ENCODE measurements at places on chromosomes 12 and 14.

DNA sequence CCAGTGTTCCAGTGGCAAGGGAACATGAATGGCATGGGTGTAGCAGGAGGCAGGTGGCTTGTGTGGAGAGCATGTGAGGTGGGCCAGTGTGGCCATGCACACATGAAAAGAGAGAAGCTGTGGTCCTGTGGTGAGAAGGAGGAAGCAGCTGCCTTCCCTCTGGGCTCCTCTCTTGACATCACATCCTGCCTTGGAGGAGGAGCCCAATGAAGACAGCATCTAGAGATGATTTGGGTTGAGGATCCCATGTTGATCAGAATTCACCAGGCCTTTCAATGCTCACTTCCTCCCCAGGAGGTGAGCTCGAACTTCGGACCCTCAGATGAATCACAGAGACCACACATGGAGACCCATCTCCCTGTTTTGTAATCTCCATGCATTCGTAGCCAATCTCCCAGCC is 82.6 kb downstream of the LRRC74A start:
- no peak for DNase-seq

GRCh38 chr14:55416866-55417265 is 5.2 kb upstream of the ATG14 start:
- no peak for DNase-seq

DNA sequence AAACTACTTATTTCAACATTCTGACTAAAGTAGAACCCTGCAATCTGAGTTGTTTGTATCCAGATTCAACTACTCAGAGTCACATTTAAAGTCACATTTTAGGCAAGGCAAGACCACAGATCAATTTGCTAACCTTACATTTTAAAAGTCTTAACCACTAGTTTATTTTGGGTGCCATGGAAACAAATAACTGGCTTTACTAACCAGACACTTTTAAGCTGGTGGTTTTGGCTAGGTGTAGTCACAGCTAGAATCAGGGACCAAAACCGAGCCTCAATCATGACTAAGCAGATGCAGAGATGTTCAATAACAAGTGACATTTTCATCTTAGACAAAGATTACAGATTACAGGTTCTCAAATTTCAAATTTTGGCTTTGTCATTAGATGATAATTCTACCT is 115.3 kb downstream of the PDE6H start:
- no peak for DNase-seq

DNA sequence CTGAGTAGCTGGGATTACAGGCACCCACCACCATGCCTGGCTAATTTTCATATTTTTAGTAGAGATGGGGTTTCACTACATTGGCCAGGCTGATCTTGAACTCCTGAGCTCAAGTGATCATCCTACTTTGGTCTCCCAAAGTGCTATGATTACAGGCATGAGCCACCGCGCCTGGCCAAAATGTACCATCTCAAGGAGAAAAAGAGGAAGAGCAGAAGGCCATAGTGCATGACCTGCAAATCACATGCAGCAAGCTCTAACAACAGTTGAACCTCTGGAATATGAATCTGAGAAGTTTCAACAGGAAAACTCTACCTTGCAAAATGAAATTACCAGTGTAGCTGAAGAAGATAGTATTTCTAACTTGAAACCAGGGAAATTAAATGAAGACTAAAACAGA is 17.1 kb upstream of the SERPINA1 start:
- DNase-seq, result no peak

DNA sequence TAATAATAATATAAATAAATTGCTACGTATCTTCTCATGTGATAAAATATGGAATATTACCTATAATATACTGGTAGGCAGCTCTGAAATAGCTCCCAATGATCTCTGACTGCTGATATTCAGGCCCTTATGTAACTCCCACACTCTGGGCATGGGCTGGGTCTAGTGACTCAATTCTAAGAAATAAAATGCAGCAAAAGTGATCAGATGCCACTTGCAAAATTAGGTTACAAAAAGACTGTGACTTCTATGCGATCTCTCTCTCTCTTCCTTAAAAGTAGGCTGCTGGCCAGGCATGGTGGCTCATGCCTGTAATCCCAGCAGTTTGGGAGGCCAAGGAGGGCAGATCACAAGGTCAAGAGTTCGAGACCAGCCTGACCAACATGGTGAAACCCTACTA is 10.3 kb upstream of the CACNB3 start:
- no peak for DNase-seq

DNA sequence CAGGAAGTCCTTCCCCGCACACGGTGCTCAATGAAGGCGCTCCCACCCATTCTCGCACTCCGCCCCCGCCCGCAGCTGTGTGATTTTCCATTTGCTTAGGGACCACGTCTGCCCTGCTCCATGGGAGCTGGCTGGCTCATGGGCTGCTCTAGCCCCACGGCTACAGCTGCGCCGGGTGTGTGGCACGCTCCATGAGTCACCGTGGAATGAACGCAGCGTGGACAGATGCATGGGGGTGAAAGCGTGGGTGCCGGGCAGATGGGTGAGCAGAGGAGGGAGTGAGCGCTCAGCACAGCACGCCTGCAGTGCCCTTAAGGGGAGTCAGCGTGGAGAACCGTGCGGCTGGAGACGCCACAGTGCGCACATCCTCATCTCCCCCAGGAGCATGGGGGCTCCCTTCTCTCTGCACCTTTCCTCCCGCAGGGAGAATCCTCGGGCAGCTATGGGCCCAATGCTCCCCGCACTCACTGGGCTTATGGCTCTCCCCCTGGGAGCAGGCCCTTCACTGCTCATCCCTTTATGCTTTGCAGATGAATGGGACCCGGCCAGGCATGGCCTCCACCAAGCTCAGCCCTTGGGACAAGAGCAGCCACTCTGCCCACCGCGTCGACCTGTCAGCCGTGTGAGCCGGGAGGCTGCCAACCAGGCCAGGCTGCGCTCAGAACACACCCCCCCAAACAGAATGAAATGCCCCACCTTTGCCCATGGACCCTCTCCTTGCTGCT is 185.1 kb downstream of the ADGRD1 start:
- DNase-seq, result no peak

DNA sequence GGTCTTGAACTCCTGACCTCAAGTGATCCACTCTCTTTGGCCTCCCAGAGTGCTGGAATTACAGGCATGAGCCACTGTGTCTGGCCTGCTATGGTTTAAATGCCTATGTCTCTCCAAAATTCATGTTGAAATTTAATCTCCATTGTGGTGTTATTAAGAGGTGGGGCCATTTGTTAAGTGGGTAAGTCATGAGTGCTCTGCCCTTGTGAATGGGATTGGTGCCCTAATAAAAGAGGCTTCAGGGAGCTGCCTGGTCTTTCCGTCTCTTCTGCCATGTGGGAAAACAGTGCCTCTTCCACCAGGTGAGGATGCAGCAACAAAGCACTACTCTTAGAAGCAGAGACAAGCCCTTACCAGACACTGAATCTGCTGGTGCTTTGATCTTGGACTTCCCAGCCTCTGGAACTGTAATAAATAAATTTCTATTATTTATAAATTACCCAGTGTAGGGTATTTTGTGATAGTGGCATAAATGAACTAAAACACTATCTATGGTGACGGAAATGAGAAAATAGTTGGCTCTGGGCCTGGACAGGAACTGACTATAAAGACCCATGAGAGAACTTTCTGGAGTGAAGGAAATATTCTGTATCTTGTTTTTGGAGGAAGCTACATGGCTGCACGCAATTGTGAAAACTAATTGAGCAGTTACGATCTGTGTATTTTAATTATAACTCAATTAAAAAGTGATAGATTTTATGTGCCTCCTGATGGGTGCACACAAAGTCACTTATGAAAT is 12.1 kb upstream of the ATP23 start:
- no peak for DNase-seq

DNA sequence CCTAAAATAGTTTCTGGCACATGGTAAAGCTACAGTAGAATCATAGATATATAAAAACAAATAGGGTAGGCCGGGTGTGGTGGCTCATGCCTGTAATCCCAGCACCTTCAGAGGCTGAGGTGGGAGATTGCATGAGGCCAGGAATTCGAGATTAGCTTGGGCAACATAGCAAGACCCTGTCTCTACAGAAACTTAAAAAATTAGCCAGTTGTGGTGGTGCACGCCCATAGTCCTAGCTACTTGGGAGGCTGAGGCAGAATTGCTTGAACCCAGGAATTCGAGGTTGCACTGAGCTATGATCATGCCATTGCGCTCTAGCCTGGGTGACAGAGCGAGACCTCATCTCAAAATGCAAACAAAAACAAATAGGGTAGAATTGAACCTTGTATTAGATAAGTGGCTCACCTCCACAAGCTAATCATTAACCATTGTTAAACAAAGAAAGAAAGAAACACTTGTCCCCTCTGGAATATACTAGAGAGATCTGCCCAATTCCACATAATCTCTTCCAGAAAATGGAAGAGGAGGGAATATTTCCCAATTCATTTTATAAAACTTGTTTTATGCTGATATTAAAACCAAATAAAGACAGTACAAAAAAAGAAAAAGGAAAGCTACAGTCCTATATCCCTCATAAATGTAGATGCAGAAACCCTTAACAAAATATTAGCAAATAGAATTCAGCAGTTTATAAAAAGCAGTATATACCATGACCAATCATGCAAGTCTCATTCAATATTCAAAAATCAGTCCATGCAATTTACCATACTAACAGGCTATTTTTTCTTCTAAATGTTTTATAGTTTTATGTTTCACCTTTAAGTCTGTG is 22.7 kb upstream of the DHRS2 start:
- DNase-seq, result no peak

- DNase-seq, result no peak
Measured at GRCh38 chr14:58815161-58815701, 177.5 kb downstream of the DACT1 start.

- no peak for DNase-seq
Measured at GRCh38 chr12:102120886-102121285, 903 bp downstream of the PARPBP start.

DNA sequence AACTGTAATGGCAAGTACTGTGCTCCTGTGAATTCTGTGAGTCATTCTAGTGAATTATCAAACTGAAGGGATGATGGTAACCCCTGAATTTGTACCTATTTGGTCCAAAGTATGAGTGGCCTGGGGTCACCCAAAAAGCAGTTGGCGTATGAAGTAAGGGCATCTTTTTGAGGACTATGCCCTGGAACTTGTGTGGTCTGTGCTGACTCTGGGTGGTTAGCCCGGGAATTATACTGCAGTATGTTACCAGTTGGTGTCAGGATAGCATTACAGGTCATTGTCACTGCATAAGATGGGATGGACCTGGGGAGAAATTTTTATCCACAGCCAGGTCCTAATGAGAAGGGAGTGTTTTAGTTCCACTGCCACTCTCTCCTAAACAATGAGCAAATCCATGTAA is 174.7 kb downstream of the SSPN start:
- DNase-seq, result no peak

DNA sequence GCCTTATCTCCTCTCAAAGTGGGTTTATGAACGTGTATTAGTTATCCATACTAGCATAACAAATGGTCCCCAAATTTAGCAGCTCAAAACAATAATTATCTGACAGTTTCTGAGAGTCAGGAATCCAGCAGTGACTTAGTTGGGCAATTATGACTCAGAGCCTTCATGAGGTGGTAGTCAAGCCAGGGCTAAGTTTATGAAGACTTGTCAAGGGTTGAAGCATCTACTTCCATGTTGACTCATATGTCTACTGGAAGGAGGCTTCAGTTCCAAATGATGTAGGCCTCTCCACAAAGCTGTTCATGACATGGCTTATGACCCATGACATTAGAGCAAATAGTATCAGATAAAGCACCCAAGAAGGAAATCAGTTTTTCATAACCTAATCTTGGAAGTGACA is 73.2 kb downstream of the IPO8 start:
- no peak for DNase-seq

DNA sequence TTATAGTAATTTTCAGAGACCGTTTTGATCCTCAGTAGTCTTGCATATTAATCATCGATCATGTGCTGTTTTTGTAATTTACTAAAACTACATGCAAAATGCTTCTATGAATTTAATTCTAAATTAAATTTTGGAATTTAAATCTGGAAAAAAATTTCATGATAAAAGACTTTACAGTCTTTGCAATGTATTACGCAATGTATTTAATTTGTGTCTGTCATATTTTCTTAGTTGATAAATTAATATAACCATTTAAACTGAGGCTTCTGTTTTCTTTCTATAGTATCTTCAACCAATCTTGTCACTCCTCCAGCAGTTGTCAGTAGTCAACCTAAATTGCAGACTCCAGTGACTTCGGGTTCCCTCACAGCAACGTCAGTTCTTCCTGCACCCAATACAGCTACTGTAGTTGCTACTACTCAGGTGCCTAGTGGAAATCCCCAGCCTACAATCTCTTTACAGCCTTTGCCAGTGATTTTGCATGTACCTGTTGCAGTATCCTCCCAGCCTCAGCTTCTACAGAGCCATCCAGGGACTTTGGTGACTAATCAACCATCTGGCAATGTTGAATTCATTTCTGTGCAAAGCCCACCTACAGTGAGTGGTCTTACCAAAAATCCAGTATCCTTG is 94.8 kb downstream of the ATF7IP start:
- no peak for DNase-seq

- DNase-seq, result peak; percentile 97
Measured at GRCh38 chr12:91926848-91927247, 218.8 kb downstream of the BTG1 start.

GRCh38 chr14:82420871-82421270 is 887.2 kb upstream of the SEL1L start:
- DNase-seq, result no peak

GRCh38 chr12:56146492-56147460 is 5.6 kb upstream of the MYL6B start:
- DNase-seq, result peak; percentile 5

DNA sequence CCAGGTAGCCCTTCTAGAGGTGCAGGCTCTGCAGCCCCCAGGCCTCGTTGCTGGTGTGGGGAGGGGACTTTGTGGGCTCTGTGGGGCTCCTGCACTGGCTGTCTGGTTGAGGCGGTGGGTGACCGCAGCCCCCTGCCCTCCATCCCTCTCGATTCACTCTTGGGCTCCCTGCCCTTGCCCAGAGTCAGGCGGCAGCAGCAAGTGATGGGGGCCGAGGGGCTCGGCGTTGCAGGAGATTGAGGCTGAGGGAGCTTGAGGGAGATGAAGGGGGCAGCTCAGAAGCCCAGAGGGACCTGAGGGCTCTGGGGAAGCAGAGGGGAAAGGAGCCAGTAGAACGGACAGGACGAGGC is 9.5 kb upstream of the LRTM2 start:
- no peak for DNase-seq

DNA sequence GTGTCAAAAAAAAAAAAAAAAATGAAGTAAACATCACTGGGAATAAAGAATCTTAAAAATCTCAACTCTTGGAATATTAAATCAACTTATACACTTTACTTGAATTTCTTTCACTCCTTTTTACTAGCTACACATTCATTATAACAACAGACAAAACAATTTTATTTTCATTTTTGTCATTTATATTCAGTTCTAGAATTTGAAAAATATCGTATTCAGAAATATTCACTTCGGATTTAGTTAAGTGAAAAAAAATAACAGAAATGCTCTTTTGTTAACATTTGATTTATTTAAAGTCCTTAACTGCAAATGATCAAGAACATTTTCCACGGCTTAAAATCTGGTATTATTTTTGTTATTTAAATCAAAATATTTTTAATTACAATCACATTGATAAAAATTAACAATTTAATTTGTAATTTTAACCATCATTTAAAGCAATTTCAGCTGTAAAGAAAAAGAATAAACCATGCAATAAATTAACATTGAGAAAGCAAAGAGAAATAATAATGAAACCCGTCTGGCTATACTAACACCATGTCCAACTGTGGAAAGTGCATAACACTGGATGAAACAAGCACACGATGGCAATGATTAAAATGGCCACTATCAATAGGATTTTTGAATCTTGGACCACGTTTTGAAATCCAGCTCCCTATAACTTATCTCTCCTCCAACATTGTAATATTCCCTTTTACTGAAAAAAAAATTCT is 5.2 kb downstream of the FOXA1 start:
- peak; percentile 31 for DNase-seq

Measured in DMS153 (cell line).